Activated gamma-delta T cell treated with anti-CD3 and anti-CD28 coated beads, Interleukin-2, amount 50 U/mL, for 16 hours (primary cell): ENCODE measurements at places on chromosomes 3 and 15.

GRCh38 chr3:129360705-129361460 is 67.6 kb downstream of the EFCAB12 start:
- no peak for DNase-seq

GRCh38 chr3:137110392-137110996 is 152.7 kb downstream of the IL20RB start:
- no peak for DNase-seq

- DNase-seq: no peak
Observed at GRCh38 chr15:67085818-67086636, 20.6 kb downstream of the SMAD3 start.

GRCh38 chr15:93762036-93762435 is 469.3 kb upstream of the MCTP2 start:
- no peak for DNase-seq

DNA sequence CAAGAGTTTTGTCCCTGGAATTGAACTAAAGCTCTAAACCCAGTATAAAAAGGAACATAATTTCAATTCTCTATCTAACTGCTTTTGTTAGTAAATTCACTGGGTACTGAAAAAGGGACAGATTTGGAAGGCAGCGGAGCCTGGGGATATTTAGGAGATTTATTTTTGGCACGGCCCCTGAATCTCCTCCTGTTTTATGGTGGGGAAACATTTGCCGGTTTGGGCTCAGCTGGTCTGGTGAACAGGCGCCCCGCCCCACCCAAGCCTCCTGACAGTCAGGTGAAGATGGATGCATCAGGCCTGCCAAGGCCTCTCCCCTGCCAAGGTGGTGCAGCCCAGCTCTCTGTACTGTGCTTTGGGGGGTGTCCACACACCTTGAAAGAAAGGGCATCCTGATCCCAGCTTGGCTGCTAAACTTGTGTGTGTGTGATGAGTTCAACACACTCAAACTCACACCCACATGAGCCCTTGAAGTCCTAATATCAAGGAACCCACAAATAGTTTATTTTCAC is 46.3 kb downstream of the EBLN2 start:
- no peak for DNase-seq

DNA sequence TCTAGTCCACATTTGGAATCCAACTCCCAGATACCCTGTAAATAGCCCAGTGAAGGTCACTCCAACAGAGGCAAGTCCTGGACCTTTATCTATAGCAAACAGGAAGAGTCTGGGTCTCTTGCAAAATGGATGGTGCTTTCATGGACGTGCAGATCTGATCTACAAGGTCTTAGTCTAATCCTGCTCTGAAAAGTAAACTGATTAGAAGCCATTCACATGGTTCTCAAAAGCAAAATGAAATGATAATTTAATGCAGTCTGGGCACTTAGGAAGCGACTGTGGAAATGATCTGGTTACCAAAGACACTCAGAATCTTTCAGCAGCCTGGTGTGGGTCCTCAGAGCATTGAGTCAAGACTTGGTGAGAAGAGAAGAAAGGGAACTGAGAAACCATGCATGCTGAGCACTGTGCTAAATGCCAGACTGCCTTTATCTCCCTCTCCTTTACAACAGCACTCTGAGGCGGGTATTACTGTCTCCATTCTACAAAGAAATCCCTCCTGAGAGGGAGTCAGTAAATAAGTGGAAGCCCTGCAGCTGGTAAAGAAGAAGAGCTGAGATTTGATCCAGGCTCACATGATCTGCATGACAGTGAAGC is 29.0 kb downstream of the AQP9 start:
- DNase-seq: no peak

DNA sequence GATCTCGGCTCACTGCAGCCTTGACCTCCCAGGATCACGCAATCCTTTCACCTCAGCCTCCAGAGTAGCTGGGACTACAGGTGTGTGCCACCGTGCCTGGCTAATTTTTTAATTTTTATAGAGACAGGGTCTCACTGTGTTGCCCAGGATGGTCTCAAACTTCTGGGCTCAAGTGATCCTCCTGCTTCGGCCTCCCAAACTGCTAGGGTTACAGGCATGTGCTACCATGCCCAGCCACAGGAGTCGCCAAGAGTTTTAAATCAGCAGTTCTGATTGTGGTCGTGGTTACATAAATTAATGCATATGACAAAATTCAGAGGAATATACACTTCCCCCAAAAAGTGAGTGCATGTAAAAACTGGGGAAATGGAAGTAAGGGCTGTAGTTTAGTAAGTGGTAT is 32.9 kb downstream of the MEGF11 start:
- no peak for DNase-seq

DNA sequence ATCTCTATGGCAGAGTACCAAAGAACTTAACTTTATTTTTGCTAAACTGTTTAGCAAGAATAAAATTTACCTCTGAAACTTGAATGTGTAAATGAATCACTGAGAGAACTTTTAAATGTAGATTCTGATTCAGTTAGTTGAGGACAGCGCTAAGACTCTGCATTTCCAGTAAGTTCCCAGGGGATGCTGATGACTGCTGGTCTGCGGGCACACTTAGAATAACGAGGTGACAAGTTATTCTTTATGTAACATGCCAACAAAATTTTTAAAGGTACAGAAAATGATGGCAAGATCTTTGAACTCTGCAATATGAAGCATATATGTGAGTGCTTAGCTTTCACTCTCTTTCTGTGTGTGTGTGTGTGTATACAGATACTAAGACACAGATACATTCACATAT is 56.4 kb downstream of the TGFBR2 start:
- DNase-seq: no peak

GRCh38 chr3:170869645-170870593 is at the start of gene RPL22L1:
Gene RPL22L1, minus strand, starts transcription at chr3:170870195. Its CDS starts 28 bp downstream, at chr3:170870167.
- peak; percentile 85 for DNase-seq

DNA sequence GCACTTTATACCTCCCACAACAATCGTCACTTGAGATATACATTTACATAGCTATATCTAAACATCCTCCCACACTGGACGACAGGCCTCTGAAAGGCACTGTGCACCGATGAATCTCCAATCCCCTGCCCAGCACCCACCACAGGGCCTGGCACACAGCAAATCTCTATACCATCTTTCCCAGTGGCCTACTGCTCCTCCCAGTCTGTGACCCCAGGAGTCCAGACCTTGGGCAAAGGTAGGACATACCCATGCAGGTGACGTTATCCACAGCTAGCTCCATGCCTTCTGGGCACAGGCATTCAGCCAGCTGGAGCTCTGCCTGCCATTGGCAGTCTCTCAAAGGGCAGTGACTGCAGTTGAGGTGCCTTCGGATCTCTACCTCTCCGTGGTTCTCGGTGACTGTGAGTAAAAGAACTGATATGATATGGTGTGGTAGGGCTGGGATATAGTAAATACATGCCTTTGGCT is 5.8 kb downstream of the LTK start:
- no peak for DNase-seq

DNA sequence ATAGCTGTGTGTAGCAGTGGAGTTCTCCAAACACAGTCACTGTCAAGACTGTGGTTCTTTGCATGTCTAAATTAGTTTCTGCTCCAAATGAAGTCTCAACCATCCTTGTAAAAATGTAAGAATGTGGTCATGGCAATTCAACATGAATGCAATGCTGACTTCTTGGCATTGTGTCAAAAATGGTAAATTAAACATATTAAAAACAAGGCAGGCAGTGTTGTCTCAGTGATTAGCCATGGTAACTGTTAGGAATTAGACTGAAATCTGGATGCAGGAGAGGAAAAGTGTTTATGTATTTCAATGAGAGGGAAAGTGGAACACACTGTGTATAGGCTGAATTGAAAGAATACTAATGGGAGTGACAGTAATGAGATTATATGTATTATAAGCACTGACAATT is 597.2 kb downstream of the EDEM1 start:
- no peak for DNase-seq

- DNase-seq: no peak
Observed at GRCh38 chr3:134375582-134376384, 1.5 kb upstream of the AMOTL2 start.

- no peak for DNase-seq
Observed at GRCh38 chr3:26100176-26100575, 310.3 kb downstream of the OXSM start.

DNA sequence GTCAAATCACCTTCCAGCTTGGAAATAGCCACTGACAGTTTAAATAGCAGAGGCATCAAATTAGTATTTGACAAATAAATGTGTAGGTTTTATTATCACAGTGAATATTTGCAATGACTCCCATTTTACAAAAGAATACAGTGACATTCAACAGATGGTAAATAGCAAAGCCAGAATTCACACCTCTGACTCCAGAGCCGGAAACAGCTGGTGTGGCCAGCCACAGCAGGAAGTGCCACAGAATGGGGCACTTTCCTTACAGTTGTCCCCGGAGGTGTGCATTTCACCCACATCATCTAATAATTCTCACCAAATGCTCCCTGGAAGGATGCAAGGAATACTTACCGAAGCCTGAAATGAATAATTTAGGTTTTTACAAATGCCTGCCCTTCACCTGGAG is 295.7 kb upstream of the WNT5A start:
- no peak for DNase-seq

DNA sequence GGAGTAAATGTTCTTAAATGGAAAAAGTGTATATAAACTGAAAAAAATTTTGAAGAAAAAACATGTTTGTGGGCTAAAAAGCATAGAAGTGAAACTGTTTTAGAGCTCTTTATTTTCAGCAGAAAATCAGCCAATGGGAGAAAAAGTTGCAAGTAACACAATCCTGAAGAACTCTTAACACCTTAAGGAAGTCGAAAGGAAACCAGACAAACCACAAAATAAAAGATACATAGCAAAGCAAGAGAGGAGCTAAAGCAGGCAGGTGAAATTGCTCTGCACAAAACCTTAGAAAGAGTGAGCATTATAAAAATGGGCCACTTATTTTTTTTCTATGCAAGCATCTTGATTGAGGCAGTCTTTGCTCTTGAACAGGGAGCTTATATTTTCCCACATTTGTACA is 300.5 kb downstream of the RAP2B start:
- DNase-seq: no peak

DNA sequence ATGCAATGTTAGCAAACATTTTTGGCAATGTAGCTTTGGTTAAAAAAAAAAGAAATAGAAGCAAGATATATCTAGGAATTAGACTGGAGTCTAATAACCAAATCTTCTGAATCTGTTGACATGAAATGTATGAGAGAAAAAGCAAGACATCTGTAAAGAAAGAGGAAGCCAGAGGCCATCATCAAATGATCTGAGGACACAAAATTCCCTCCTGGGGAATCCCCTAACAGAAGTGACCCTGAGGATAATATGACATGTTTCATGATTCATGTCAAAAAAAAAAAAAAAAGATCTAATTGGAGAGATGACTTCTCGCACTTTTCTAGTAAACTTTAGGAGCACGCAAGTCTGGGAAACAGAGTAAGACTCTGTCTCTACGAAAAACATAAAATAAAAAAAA is 70.9 kb downstream of the IMPG2 start:
- DNase-seq: no peak

DNA sequence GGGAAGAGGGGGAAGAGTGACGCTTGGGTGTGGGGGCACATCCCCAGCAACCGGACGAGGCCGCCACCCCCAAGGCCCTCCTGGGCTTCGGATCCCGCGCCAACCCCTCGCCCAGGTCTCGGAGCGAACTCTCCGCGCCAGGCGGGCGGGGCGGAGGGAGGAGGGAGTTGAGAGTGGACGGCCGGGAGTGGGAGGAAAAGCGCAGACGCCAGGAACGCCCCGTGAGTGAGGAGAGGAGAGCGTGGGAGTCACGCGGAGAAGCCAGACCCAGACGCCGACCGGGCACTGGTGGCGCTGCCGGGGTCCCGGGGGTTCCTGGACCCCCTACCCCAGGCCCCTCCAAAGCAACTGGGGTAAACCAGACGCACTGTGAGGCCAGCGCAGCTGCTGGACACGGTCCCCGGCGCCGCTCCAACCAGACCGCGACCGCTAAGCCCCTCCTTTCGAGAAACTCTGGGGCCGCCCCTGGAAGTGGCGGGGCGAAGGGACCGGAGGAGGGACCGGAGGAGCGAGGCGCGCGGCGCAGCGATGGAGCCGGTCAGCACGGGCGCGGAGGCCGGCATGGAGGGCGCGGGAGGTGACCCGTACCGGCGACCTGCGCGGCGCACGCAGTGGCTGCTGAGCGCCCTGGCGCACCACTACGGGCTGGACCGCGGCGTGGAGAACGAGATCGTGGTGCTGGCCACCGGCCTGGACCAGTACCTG is at the start of gene EFCC1:
EFCC1 (plus strand) TSS at position 204 of the 705 bp plus-strand sequence; CDS start at position 529, 325 bp downstream.
- DNase-seq: no peak

DNA sequence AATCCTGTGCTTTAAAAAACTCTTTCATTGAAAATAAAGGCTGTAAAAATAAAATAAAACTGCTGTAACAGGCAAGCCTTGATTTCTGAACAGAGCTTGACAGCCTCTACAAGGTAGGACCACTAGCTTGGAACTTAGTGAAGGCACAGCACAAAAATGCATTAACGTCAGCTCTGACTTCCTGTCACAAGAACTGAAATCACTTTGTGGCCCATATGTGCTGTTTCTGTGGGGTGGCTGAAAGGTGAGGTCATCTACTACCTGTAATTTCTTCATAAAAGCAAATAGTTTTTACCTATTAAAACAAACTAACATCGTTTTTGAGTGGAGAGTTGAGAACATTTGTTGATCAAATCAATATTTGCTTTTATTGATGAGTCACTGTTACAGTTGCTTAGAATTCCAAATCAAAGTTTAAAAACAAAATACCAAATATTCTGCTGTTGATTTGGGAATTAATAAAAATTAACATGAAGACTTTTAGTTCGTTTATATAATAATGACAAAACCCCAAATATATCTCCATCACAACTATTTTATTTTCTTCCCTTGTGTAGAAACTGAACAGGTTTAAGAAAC is 1034.1 kb downstream of the MCTP2 start:
- DNase-seq: no peak

DNA sequence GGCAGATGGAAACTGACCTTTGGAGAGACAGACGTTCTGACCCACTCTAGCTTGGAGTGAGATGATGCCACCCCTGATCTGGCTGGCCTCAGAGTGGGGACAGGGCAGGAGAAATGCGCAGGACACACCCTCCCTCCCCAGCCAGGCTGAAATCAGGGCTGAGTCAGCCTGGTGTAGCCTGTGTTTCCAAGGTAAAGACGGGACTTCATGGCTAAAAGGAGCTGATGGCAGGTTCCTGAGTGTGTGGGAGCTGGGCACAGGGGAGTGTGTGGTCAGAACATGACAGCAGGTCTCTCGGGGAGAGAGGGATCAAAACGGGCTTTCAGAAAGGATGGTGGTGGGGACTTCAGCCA is 14.6 kb upstream of the POLG start:
- DNase-seq: no peak

- DNase-seq: no peak
Observed at GRCh38 chr3:186095561-186096081, 13.3 kb downstream of the ETV5 start.
